ENCODE measurements at places on chromosomes 2 and 18.

DNA sequence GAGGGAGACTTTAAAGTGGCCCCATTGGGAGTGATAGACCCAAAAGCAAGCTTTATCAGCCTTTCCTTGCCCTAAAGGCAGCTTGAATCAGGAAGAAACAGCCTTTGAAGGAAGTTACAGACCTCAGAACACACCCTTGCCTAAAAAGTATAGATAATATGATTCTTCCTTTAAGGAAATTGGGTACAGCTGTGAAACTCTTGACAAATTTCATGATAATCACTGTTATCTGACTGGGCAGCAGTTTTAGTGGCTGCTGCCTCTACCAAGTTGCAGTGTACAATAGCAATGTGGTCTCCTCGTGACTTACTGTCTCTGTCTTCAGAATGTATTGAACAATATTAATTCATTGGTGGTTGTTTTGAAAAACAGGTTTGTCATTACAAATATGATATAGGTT is 16.7 kb downstream of the HOXD1 start:
- no peak for DNase-seq

DNA sequence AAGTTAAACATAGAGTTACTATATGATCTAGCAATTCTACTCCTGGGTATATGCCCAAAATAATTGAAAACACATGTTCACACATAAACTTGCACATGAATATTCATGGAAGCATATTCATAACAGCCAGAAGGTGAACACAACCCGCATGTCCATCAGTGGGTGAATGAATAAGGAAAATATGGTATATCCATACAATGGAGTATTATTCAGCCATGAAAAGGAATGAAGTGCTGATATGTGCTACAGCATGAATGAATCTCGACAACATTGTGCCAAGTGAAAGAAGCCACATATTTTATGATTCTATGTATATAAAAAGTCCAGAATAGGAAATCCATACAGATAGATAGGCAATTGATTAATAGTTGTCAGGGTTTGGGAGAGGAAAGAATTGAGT is 15.9 kb downstream of the COL4A4 start:
- DNase-seq: no peak

DNA sequence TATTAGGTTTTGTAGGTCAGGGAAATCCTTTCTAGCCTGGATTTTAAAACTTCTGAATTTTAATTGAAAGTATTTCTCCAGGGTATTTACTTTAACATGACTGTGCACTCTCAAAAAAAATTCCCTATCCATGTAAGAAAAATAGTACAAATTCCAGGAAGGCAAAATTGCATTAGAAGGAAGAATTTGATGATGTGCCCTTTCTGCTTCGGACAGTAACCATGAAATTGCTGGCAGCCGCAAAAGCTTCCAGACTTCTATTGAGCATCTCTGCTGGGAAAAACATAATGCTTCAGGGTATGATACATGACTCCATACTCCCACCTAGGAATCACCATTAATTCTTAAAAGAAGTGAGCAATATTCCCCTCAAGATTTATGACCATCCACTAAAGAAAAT is 17.2 kb upstream of the KLF7 start:
- DNase-seq: peak; percentile 76

DNA sequence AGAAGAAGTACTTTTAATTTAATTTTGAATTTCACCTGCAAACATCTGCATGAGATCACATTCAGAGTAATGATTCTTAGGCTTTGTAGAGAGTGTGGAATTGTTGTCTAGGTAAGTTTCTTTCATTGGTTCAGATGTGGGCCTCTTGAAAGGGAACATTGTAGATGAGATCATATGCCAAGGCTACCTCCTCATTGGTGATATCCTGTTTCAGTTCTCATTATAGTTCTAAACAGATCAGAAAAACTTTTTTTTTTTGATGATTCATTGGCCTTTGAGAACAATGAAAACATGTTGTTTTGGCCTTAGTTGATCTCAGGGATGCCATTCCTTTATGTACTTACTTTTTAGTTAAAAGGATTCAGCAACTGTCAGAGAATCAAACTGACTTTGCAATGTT is 44.5 kb downstream of the EML6 start:
- peak; percentile 26 for DNase-seq
